PC-9 (cell line): ENCODE measurements at places on chromosomes 5 and 9. TPM values are rescaled to one million over a fixed set of nuclear protein-coding genes. Genes with fewer than 3 reads are reported as not detected.

GRCh38 chr5:169354263-169354662 is 53.3 kb upstream of the SLIT3 start:
- DNase-seq = no peak

DNA sequence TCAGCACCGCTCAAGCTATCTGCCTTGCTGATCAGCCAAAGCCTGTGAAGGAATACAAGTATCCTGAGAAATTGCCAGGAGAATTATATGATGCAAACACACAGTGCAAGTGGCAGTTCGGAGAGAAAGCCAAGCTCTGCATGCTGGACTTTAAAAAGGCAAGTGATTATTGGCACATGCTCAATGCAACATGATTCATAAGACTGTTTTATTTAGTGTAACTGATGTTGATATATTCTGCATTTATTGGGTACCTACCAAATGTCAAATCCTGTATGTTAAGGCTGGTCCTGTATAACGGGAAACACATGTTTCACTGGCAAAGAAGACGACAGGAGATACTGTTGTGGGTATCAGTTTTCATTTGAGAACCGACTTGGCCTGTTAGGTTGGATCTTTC is 69.0 kb downstream of the ADAMTS16 start:
- no peak for DNase-seq

- no peak for DNase-seq
Observed at GRCh38 chr9:15249042-15249818, 57.8 kb downstream of the TTC39B start.

DNA sequence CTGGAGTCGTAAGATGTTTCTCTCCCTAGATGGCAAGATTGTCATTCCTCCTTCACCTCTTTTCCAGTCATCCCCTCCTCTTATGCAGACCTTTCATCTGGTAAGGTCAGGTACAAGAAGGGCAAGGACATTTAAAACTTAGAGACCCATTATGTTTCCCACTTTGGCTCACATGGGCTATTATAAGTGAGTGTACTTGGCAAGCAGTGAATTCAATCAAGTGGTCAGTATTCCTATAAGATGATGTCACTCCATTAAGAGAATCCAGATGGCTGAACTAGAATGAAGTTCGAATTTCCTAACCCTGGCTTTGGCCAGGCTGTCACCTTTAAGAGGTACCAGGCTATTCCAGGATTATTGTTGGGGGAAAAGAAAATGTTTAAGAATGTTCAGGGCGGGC is 32.2 kb downstream of the ZNF131 start:
- DNase-seq = no peak

DNA sequence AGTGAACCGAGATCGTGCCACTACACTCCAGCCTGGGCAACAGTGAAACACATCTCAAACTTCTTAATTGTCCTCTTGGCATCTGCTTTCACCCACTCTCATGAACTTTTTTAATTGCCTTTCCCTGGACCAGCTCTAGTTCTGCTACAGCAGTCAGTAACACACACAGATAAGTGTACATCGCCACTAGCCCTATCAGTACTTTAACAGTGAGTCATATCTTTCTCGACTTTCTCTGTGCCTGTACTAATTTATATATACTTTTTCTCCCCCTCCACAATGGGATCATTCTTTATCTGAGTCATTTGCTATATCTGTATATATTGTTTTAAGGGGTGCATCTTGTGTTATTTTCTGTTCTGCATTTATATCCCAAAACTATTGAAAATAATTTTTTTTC is 6.7 kb downstream of the CDC37L1 start:
- DNase-seq = no peak

DNA sequence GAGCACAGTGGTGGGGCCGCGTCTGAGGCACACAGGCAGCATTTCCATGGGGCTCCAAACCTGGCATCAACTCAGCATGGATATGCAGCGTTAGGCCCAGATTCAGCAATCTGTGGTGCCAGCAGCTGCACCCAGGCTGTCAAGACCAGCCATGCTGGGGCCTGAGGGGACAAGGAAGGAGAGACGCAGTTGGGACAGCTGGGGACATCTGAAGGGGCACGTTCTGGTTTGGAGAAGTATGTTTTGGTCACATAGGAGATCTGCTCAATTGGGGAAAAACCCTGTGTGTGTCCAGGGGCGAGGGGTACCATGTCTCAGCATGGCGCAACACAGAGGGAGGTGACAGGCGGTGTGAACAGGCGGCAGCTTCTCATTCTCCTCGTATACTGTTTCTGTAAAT is 66.6 kb upstream of the ECM2 start:
- no peak for DNase-seq

GRCh38 chr9:130246126-130246525 is 19.4 kb upstream of the HMCN2 start:
- no peak for DNase-seq

DNA sequence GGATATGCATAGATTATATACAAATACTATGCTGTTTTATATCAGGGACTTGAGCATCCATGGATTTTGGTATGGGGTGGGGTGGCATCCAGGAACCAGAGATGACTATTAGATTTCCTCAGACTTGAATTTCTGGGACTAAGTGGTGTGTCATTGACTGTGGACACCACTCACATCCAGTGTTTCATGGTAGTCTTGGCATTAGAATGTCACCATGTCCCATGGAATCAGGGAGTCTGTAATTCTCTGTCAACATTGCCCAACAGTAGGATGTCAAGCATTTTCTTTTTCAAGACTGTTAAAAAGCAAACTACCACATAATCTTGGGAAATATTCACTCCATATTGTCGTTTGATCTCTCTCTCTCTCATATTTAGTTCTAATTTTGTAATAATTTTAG is 13.1 kb downstream of the ISOC1 start:
- no peak for DNase-seq

The GPX3 gene
- total RNA-seq = 84.6 and 93.2 TPM in 2 replicates

The LECT2 gene
- not detected in 2 replicates for total RNA-seq
